ENCODE measurements at places on chromosomes 2 and 18.

- DNase-seq = no peak
Observed at GRCh38 chr2:78147466-78147865, 625.3 kb upstream of the LRRTM4 start.

- DNase-seq = no peak
Observed at GRCh38 chr2:163467251-163467630, 268.6 kb downstream of the FIGN start.

- DNase-seq = peak; percentile 15
Observed at GRCh38 chr2:38602136-38602731, 494 bp downstream of the HNRNPLL start.

GRCh38 chr18:61602836-61603235, 269.6 kb downstream of the CDH20 start:
- no peak for DNase-seq

- DNase-seq = no peak
Observed at GRCh38 chr18:53984021-53984420, 240.4 kb downstream of the MBD2 start.

GRCh38 chr2:224669449-224669848, 46.7 kb downstream of the CCDC195 start:
- no peak for DNase-seq

GRCh38 chr2:55361465-55362189, 58.0 kb downstream of the CCDC88A start:
- DNase-seq = no peak

- no peak for DNase-seq
Observed at GRCh38 chr2:53715568-53715967, 52.0 kb upstream of the CHAC2 start.

GRCh38 chr2:186426153-186427016, 59.7 kb upstream of the ZC3H15 start:
- DNase-seq = no peak

- DNase-seq = no peak
Observed at GRCh38 chr2:70201831-70202230, 11.0 kb upstream of the C2orf42 start.

DNA sequence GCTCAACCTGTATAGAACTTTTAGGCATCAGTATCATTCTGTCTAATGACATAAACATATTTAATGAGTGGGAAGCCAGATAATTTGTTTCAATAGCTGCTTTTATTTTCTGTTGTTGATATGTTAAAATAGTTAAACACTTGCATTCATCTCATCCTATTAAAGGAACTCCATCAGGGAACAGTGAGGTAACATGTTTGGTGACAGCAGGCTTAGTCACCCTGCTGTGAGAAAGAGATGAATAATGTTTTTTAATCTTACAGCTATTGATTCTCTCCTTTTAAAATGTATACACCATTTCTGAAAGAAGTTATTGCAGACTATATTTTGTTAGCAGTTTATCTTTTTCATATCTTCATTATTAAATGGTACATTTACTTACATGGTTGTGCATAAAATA, 123.3 kb upstream of the CWC22 start:
- DNase-seq = no peak

DNA sequence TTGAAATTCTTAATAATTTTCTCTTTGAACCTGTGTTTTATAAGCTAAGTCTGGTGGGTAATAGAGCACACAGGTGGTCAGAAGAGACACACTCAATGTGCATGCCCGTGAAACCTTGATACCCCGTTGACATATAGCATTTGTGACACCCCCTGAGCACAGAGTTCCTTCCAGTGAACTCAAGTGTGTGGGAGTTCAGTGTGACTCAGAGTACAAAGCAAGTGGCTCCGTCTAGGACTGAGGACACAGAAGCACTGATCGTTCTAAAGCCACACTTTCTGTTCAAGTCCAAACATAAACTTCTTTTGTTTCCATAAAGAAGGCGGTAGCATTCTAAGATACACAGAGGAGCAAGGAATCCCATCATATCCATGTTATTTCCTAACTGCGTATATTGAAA, 523.6 kb downstream of the PID1 start:
- no peak for DNase-seq

- no peak for DNase-seq
Observed at GRCh38 chr2:10579441-10579840, 110.3 kb downstream of the NOL10 start.

DNA sequence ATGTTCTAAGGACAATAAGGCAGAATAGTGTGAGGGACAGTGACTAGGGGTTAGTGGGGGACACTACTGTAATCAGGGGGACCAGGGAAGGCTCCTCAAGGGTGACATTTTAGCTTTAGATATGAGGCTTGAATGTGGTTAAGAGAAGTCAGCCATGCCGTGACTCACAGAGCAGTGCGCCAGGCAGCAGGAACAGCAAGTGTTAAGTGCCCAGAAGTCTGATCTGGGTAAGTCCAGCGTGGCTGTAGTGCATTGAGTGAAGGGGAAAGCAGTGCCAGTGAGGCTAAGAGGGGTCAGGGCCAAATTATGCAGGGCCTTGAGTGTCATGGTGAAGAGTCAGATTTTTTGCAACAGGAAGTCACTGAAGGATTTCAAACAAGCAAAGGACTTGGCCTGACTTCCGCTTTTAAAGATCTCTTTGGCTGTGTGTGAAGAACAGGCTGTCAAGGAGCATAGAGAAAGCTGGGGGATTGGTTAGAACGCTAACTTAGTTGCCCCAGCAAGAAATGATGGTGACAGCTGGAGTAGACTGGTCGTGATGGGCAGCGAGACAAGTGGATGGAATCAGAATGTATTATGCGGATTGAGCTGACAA, 151.5 kb downstream of the MSH2 start:
- no peak for DNase-seq

DNA sequence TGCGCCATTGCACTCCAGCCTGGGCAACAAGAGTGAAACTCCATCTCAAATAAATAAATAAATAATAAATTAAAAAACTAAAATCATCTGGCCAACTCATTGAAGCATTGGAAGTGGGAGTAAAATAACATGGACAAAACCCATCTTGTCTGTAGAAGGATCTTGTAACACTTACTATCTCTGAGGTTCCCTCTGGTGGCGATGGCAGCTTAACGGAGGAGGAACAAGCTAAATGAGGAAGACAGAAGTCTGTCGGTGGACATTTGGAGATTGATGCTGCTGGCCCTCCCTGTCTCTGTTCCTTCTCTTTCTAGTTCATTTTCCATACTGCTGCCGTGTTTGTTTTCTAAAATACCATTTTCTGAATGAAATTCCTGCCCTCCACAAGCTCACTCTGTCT, 43.4 kb downstream of the ZCCHC2 start:
- DNase-seq = no peak

GRCh38 chr2:42860319-42861094, 68.1 kb upstream of the HAAO start:
- no peak for DNase-seq

DNA sequence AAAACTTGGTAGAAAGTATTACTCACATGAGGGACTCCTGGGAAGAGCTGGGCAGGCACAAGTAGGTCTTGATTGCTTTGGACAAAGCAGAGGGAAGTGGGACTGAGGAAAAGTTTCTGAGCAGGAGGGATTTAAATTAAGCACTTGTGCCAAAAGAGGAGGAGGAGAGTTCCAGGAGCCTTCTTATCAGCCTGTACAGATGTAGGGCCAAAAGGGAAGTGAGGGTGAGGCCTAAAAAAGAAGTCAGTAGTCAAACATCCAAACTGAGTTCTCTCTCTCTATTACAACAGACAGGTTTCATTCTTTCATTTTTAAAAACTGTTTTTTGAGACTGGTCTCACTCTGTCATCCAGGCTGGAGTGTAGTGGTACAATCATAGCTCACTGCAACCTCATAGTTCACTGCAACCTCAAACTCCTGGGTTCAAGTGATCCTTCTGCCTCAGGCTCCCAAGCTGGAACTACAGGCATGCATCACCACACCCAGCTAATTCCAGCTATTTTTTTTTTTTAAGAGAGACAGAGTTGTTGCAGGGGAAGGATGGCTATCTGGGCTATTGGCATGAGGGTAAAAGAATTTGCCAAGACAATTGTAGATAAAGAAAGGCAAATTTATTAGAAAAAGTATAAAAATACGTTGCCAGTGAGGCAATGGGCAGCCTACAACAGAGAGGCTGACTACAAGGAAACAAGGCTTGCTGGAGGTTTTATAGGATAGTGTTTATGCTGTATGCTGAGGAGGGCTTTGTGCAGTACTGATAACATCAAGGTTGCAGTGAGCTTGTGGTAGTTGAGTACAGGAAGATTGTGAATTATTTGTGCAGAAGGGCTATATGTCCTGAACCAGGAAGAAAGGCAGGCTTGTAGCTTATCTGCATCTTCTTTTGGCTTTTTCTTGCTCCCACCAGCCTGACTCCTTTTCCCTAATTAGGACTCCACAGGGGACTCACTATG, 29.0 kb downstream of the CFAP210 start:
- DNase-seq = no peak

- no peak for DNase-seq
Observed at GRCh38 chr2:27954771-27955383, 64.3 kb downstream of the BABAM2 start.

DNA sequence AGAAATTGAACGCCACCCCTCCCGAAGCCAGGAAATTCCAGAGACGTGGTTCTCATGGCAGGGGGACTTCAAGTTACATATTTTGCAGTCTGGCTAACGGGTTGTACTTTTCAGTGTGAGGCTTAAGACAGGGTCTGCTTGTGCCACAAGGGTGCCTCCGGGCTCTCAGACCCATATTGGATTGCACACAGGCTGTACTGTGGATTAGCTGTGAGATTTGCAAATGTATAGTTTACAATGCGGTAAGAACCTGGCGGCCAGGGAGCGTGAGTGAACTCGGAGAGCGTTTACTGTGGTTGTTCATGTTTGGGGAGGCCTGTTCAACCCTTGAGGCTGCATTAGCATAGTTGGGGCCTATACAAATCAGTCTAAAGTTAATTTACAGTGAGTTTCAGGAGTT, 143.9 kb upstream of the SIX2 start:
- no peak for DNase-seq

GRCh38 chr2:45263147-45263546, 253.9 kb upstream of the SIX2 start:
- no peak for DNase-seq

- DNase-seq = no peak
Observed at GRCh38 chr2:116133381-116133942, 1681.0 kb upstream of the DDX18 start.

GRCh38 chr2:39845460-39846146, 66.5 kb upstream of the THUMPD2 start:
- no peak for DNase-seq

- no peak for DNase-seq
Observed at GRCh38 chr2:219089330-219089729, 28.6 kb upstream of the IHH start.

GRCh38 chr2:127577503-127577902, 42.0 kb downstream of the MYO7B start:
- DNase-seq = no peak

- DNase-seq = no peak
Observed at GRCh38 chr2:237861875-237862527, 2.6 kb downstream of the RAMP1 start.

GRCh38 chr2:7896940-7897487, 784.8 kb upstream of the ID2 start:
- DNase-seq = no peak

DNA sequence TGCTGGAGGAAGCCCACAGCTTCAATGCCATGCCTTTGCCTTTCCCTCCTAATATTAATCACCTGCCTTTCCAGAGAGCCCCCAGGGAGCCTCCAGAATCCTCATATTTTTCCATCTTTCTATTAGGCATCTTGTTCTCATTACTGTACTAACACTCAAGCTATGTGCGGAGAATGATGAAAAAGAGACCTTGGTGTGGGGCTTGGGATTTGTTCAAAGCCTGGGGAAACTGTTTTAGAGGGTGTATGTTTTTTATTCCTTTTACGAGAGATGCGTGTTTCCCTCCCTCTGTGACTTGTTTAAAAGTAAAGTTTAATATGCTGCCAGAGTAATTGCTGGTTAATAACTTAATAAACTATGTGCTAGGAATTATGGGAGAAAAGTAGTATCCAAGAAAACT, 102.4 kb upstream of the ZFP36L2 start:
- no peak for DNase-seq

DNA sequence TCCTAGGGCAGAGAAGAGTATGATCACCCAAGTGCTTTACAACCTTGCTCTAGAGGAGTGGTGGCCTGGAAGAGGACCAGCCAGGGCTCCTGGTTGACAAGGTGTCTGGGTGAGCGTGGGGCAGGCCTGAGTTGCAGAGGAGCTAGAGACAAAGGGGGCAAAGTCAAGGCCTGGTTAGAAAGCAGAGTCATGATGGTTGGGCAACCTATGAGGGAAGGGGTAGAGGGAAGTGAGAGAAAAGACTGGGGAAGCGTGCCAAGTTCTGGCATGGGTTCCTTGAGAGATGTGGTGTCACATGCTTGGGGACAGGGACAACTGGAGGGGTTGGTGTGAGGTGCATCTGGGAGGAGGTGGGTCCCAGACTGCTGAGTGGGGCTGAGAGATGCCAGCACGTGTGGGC, 13.5 kb downstream of the ZFP36L2 start:
- no peak for DNase-seq

Measured in stimulated activated CD4-positive, alpha-beta T cell treated with anti-CD3 and anti-CD28 coated beads, Interleukin-1b, Interleukin-23, amount 100 ng/mL, for 24 hours (primary cell).